MM.1S (cell line): ENCODE measurements at places on chromosomes 6 and 20.
A peak's percentile ranks its signal among the peaks of the same experiment; 100 is the strongest.

DNA sequence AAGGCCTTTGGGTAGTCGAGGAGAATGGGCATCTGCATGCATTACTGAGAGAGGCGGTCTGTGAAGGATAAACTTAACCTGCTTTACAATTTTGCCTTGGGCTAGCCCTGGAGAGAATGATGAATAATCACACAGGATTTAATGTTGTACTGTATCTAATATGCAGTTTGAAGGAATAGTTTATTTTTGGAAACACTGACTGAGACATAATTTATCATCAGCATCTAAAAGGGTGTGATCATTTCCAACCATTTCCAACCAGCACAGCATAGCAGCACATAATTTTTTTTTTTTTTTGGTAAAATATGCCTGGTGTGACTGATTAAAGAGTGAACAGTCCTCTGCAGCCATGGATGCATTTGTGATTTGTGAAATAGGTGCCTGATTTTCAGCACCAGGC lies 519.5 kb downstream of the PHF3 start:
- no peak for DNase-seq

DNA sequence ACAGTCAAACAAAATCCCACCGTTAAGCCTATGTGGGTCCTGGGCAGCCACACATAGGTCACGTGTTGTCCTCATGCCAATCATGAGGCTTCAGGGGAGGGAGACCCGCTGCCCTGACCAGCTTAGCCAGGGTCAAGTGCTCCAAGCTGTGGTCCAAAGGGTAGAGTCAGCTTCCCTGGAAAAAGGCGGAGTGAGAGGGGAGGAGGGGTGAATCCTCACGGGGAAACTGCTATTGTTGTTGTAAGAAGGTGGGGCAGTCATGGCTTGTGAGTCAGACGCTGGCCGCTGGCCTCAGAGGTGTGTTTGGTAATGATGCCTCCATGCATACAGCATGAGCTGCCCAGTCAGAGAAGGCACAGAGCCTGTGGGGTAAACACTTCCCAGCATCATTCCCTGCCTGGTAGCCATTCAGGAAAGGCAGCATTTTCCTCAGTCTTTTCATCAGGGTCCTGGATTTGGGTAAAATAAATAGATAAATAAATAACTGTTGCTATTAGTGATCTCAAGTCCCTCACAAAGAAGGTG lies 8.7 kb downstream of the CST3 start:
- no peak for DNase-seq

DNA sequence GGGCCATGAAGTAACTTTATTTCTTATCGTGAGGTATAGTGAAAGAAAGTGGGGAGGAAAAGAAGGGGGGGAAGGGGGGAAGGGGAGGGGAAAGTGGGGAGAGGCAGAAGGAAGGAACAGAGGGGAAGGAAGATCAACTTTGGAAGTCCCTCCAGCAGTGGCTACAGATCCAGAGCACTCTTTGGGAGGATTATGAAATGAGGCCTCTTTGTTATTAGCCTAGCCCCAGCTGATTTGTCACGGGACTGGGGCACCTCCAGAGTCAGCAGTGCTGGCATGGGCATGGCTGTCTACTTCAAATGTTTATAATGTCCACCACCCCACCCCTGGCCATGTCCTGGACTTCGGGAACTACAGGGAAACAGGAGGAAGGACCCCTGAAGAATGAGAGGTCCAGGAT lies 7.6 kb downstream of the MOCS1 start:
- DNase-seq, result no peak

GRCh38 chr20:6142348-6142993 lies 19.6 kb upstream of the FERMT1 start:
- peak; percentile 62 for DNase-seq

- DNase-seq, result no peak
Observed at GRCh38 chr6:119270545-119270944, 79.0 kb downstream of the MAN1A1 start.

DNA sequence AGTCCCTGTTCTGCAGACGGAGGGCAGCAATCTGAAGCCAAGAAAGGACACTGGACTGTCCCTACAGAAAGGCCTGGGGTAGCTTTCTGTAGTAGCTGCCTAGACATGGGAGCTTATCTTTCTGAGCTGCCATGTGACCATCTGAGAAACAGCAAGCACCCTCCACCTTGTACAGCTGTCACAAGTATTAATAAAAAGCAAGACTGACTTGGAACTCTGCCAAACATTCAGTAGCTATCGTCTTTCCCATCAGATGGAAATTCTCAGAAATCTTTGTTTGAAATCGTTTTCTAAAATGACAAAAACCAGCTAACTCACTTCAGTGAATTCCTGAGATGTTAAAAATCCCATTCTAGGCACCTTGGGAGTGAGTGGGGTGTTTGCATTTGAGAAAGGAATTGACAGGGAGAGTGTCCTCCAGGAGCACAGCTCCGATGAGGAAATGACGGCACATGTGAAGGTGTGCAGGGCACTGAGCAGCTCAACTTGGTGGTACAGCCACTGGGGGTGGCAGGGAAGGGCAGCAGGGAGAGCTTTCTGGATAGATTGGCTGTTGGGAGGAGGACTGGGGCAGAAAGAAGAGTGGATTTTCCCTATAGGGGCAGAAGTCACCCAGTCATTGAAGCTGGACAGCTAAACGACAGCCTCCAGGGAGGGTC lies 24.5 kb downstream of the ACSS1 start:
- no peak for DNase-seq

DNA sequence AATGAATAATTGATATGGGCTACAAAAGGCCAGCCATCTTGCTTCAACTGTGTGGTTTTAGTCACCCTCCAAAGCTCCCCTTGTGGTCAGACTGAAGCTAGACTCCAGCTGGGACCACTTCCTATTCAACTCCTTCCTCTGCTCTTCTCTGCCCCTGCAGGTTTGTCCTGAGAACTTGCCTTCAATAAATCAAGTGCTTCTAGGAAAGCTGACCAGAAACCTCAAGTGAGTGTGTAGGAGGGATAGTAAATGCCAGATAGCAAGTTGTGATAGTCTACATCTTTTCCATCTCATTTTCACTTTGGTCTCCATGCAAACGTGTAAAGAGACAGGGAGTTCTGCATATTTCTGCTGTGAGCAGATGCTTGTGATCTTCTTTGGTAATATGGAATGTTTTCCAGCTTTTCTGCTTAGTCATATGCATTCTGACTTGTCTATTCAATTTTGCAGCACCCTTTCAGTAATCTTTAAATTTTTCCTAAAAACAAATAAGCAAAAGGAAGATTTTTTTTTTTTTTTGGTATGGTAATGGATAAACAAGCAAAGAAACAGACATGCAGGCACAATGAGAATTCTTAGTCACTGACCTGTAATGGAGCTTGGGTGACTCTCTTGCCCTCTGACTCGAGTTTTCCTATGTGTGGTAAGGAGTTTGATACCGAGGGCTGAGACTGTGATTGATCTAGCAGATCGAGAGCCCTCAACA lies 201.3 kb upstream of the BTBD3 start:
- no peak for DNase-seq
